ENCODE measurements at places on chromosomes 12 and 14. TPM values are rescaled to one million over a fixed set of nuclear protein-coding genes. Genes with fewer than 3 reads are reported as not detected.

Gene PMCH
- total RNA-seq: 1.4 TPM

Gene SLC5A8
- not detected for total RNA-seq

Gene EPYC
- total RNA-seq: not detected

Gene TAS2R46
- 0.43 TPM for total RNA-seq

Gene DBX2
- total RNA-seq: not detected

Gene SLC38A4
- total RNA-seq: not detected

Gene NOVA1
- not detected for total RNA-seq

Gene INSM2
- not detected for total RNA-seq

Gene BICDL1
- total RNA-seq: 44.6 TPM

Gene FOXN3
- 78.3 TPM for total RNA-seq

Gene HOXC4
- total RNA-seq: 0.23 TPM

Gene LTB4R2
- 18.5 TPM for total RNA-seq

Gene AKT1
- total RNA-seq: 157 TPM

Gene KIF26A
- 7.7 TPM for total RNA-seq

Gene PRB2
- not detected for total RNA-seq

Gene MTRFR
- total RNA-seq: 30.0 TPM

Gene LALBA
- total RNA-seq: not detected

Gene GPRC5D
- 0.73 TPM for total RNA-seq

Gene RHOJ
- total RNA-seq: not detected

Gene IAPP
- total RNA-seq: not detected

Gene DIO3
- not detected for total RNA-seq

Gene LRRIQ1
- total RNA-seq: not detected

Gene RNASE4
- 4.7 TPM for total RNA-seq

Gene RPL10L
- not detected for total RNA-seq

Gene NPFF
- total RNA-seq: not detected

Gene COX6A1
- total RNA-seq: 318 TPM

Gene CHPT1
- 17.3 TPM for total RNA-seq

Gene POTEG
- not detected for total RNA-seq

Gene FBLN5
- 2.0 TPM for total RNA-seq

Gene ACOT6
- total RNA-seq: not detected
